ENCODE measurements at places on chromosomes 1 and 21.

GRCh38 chr1:201905234-201905890, 16.7 kb downstream of the SHISA4 start:
- DNase-seq = no peak

- DNase-seq = no peak
Observed at GRCh38 chr1:178092878-178093493, 918 bp upstream of the RASAL2 start.

GRCh38 chr21:38669186-38669585, 136.5 kb upstream of the ETS2 start:
- no peak for DNase-seq

GRCh38 chr1:172530000-172530399, 3.0 kb upstream of the SUCO start:
- DNase-seq = no peak

DNA sequence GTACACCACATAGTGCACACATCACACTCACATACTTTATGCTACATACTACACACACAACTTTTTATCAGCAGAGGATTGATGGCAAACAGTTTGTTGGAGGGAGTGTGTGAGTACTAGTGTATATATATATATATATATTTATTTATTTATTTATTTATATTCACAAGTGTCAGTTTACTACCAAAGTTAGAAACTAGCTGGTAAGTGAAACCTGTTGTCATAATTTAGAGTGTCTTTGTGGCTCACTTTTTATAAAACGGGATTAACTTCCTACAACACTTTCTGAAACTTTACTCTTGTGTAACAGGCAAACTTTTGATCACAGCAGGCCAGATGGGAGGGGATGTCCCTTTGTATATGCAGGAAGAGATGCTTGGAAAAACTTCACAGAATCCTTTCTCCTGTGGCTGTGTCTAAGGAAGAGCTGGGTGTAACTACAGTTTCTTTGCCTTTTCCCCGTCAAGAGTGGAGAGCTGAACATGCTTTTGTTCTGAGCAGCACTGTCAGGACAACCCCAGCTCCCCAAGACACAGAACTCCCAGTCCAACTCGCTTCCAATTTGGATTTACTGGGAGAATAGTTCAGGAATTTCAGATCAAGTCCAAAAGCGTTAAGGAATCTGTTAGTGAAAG, 1.9 kb upstream of the SAMD13 start:
- no peak for DNase-seq

- DNase-seq = no peak
Observed at GRCh38 chr21:45877171-45877438, 104.5 kb upstream of the COL6A1 start.

- no peak for DNase-seq
Observed at GRCh38 chr1:113581323-113581722, 178.0 kb downstream of the PHTF1 start.

DNA sequence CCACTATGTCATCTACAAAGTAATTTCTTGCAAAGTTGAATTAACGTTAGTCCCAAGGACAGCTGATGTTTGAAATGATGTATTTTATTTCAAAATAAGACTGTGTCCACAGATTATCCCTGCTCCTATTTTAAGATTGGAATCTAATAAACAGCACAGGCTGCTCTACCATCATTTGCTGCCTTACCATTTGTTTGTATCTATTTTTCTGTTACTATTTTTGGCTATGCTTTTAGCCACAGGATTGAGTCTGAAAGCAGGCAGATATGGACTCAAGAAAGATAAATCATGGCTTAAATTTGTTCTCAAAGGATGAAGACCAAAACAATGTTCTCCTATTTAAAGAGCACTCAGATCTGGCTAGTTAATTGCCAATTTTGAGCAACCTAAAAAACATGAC, 105.3 kb downstream of the RGS2 start:
- no peak for DNase-seq

GRCh38 chr1:43280692-43281091, 4.7 kb downstream of the C1orf210 start:
- no peak for DNase-seq

GRCh38 chr1:194225821-194226220, 1039.4 kb upstream of the B3GALT2 start:
- no peak for DNase-seq

DNA sequence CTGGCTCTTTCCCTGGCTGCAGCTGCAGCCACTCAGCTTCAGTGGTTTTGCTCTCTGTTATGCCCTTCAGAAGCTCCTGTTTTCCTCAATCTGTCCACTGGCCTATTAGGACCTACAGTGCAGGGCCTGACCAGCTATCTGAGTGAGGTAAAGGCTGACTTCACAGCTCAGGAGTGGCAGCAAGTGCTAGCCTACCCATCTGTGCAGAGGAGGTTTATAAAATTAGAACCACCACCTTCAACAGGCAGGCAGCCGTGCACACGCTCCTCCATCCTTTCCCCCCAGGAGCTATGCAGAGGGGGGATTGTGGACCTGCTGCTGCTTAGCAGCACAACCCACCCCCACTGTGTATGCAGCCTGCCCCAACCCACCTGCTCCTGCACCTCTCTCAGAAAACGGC, 8.3 kb downstream of the ADAR start:
- DNase-seq = no peak

- no peak for DNase-seq
Observed at GRCh38 chr1:40380817-40381216, 7.3 kb downstream of the SMAP2 start.

GRCh38 chr1:41160498-41161110, 81.5 kb downstream of the SCMH1 start:
- DNase-seq = no peak

DNA sequence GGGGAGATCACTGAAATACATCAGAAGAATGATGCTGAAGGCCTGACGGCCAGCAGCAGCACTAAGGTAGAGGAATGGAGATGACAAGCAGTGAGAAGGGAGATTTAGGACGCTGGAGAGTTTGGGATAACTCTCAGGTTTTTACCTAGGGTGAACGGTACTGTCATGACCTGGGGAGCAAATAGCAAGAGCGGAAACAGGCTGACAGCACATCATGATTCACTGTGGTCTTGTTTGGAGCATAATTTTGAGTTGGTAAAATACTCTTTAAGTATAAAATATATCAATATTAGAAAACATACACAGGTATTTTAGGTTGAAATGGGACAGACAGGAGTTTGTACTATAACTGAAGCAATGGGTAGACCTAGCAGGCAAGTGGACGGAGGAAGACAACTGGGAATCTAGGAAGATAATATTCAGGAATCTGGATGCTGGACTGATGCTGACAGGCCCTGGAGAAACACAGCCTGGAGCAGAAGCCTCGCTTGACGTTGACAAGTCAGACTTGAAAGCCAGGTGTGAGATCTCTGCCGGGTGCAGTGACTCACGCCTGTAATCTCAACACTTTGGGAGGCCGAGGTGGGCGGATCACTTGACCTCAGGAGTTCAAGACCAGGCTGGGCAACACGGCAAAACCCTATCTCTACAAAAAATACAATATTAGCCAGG, 33.3 kb downstream of the ALG14 start:
- no peak for DNase-seq

DNA sequence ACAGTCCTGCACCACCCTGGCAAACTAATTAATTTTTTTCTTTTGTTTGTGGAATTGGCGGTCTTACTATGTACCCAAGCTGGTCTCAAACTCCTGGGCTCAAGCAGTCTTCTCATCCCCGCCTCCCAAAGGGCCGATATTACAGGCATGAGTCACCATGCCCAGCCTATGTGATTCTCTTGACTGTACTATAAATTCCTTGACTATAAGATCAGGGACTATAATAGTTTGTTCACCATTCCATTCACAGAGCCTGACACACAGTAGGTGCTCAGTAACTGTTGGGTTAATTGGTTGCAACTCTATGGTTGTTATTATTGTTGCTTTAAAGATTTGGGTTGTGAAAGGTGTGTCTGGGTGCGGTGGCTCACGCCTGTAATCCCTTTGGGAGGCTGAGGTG, 17.2 kb downstream of the DAP3 start:
- DNase-seq = no peak

DNA sequence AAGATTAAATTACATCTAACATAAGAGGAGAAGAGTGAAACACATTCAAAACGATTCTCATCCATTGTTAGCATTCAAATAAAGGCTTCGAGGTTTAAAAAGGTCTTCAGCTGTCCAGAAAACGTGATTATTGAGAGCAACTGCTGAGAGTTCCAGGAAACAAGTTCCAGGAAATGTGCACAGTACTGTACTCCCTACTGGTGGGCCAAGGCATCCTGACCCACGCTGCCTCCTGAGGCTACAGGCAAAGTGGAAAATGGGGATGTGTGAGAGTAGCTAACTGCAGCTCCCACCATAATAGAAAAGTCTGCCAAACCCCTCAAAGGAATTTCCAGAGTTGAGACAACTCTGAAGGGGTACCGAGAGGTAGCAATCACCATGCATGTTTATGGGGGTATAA, 2.0 kb downstream of the VAV3 start:
- DNase-seq = no peak

- no peak for DNase-seq
Observed at GRCh38 chr1:245528258-245528635, 373.5 kb downstream of the KIF26B start.

DNA sequence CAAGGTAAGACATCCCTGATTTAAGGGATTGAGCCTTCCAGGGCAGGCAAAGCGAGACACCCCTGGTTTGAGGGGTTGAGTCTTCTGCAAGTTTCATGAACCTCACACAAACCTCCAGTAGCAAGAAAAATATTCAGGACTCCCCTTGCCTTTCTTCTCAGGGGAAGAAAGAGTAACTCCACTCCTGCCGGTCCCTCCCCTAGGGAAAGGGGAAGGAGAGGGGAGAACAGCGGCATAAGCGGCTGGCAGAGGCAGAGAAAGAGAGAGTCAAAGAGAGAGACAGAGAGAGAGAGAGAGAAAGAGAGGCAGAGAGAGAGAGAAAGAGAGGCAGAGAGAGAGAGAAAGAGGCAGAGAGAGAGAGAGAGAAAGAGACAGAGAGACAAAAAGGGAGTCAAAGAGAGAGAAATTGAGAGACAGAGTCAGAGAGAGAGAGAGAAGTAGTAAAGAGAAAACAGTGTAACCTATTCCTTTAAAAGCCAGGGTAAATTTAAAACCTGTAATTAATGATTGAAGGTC, 29.5 kb upstream of the CBR3 start:
- DNase-seq = no peak

GRCh38 chr1:94992161-94992560, 65.3 kb upstream of the CNN3 start:
- DNase-seq = no peak

DNA sequence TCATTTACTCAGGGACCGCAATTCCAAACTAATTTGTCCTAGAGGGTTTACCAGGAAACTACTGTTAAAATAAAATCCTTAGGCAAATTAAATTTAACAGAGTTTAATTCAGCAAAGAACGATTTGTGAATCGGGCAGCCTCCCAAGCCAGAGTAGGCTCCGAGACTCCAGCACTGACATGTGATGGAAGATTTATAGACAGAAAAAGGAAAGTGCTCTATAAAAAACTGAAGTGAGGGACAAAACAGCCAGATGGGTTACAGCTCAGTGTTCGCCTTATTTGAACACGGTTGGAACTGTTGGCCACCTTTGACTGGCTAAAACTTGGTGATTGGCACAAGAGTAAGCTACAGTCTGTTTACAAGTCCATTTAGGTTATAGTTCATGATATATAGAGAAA, 35.2 kb upstream of the RCSD1 start:
- no peak for DNase-seq

DNA sequence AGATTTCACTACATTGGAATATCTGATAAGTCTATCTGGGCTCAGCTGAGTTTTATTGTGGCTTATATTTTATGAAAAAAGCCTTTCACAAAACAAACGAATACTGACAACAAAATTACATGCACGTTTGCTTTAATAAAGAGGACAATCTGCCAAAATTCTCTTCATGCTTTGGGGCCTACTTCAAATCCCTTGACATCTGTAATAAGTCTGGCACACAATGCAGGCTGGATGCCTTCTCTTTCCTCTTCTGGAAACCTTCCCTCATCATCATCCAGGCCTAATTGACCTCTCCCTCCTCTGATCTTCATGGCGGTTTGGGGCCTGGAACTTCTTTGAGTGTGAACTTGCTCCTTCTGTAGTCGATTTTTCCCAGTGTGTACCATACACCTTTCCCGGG, 70.3 kb downstream of the MAP10 start:
- DNase-seq = no peak
